NCI-H187 treated with DMSO at 0.1 percent for 48 hours (cell line): ENCODE measurements at places on chromosomes 6 and 20.

- DNase-seq, result no peak
Observed at GRCh38 chr6:93323630-93324029, 95.7 kb downstream of the EPHA7 start.

GRCh38 chr6:162620073-162620472, 107.5 kb downstream of the PRKN start:
- no peak for DNase-seq

DNA sequence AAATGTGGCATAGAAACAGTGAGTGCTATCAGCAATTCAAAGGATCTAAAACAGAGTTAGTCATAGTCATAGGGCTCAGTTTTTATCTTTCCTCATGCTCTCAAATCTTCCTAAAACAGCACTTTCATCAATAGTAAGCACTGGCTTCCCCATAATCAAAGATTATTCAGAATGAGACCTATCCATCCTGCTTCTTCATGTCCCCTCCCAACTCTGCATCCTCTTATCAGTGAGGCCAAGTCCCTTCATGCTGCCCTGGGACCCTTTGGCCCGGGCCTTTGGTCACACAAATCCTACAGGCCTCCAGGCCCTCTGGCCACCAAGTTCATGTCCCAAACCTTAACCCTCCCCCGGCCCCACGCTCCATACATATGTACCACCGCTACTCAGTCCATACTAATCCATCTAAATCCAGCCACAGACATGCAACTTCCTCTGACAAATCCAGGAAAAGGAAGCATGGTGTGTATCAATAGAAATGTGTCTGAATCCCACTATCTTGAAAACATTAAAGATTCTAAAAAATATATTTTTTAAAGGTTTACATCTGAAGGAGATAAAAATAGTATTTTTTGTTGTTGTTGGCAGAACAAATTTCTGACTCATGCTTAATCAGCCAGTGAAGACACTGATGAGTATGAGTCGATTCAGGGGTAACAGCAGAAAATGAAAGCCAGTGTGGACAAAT, 143.5 kb downstream of the PDE7B start:
- no peak for DNase-seq

DNA sequence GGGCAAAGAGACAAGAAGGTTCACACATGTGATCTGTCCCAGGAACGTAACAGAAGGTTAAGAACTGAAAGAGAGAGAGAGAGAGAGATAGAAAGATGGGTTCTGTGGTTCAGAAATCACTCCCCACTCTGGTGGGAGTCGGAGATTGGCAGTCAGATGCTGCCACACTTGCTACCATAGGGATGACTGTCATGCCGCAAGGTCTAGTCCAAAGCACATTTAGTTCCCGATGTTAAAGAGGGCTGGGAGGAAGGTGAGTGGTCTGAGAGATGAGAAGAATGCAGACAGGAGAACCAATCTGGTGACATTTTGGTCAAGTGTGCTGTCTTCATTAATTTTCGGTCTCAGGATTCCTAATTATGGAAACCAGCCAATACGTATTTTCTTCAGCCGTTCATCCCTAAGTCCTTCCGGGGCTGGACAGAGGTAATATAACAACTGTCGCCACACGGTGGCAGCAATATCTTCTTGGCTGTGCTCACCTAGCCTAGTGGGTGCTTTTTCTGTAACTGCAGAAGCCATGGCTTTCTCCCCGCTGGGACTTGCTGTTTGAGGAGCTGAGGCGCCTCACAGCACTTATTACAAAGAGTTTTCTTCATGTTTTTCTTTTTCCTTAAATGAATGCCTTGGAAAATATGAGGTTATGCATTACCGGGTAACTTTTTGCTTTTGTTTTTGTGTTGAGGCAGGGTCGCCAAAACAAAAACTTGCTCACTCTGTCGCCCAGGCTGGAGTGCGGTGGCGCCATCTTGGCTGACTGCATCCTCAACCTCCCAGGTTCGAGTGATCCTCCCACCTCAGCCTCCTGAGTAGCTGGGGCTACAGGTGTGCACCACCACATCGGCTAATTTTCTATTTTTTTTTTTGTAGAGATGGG, 46.0 kb downstream of the SLC35D3 start:
- no peak for DNase-seq

GRCh38 chr6:157017022-157017421, 239.8 kb downstream of the ARID1B start:
- no peak for DNase-seq

DNA sequence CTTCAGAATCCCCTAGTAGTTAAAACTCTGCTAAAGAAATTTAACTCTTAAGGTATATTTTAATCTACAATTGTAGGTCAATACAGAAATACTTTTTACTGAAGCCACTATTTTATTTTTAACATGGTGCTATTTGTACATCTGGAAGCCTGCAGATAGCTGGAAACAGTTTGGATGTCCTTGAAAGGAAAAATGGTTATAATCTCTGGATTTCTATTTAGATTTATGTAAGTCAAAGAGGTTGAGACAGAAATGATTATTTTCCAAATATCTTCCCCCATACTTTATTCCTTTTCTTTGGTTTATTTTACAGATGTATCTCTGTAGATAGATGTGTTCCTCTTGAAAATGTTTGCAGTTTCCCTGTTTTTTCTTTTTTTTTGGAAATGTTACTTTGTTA, 1002.2 kb downstream of the KIF16B start:
- DNase-seq, result no peak

DNA sequence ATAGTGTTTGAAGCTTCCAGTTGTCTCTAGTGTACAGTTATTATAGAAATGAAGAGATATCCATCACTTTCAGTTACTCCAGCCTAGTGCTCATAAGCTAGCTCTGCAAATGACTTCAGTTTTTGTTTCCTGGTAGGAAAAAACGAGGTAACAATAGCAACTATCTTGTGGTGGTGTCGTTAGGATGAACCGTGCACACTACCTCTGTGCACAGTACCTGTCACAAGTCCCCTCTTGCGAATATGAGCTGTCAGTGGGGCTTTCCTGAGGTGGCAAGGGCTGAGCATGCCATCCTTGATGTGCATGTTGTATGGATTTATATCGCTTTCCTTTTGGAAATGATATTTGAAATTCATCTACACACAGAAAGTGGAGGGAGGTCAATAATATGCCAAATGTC, 151.8 kb downstream of the ARID1B start:
- no peak for DNase-seq

DNA sequence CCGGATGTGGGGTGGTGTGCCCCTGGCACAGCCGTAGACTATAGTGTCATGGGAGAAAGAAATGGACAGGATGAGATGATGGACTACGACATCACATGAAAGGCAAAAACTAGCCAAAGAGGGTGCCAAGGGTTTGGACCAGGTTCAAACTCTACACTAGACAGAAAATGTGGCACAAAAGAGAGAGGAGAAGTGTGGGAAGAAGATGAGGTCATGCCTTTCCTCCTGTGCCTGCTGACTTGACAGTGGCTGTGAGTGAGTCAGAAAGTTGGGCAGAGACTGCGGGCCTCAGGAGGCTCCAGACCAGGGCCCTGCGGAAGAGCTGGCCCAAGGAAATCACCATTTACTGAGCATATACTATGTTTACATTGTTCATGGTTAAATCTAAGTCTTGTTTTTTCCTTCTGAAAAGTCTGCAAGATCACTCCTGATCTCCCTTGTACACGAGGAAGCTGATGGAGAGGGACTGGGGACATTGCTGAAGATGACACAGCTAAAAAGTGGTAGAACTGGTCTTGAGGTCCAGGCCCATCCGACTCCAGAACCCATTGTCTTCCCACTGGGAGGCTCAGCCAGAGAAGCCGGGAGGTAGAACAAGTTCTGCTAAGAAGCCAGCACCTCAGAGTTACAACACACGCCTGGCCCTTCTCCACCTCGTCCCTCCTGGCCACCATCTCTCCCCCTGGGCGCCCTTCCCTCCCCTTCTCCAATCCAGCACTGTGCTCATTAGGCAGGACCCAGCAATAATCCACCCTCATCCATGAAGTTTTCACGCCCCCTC, 35.6 kb downstream of the CNKSR3 start:
- DNase-seq, result no peak

- DNase-seq, result no peak
Observed at GRCh38 chr6:146635165-146635564, 36.4 kb downstream of the ADGB start.

GRCh38 chr6:163782436-163783003, 368.0 kb downstream of the QKI start:
- DNase-seq, result no peak

DNA sequence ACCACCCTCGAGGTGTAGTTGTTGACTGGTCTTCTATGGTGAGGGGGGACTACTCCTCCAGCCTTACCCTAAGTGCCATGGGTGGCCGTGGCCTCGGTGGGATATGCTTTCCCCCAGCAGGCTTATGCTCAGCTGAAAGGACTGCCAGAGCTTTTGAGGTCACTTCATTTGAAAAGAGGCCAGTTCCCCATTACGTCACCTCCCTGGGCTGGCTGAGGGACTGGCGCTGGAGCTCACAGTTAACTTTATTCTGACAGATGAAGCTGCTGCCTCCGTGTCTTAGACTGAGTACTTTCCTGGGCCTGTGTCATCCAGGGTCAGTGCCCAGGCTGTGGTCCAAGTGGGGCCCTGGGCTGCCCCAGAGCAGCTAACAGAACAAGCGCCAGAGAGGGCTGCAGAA, 42.8 kb upstream of the PCMTD2 start:
- DNase-seq, result no peak

DNA sequence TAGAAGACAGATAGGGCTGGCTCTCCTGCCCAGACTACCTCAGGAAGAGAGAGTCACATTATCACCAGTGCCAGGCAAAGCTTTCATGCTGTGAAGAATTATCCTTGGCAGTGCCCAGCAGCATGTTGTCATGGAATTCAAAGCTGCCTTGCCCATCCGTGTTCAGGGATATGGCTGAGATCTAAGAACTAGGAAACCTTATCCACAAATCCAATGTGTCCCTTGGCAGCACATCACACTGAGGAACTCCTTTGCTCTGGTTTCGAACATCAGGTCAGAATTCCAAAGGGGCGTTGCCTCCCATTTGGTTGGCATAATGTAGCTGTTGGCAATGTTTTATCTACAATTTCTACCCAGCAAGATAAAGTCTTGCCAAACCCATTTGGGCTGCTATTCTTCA, 52.7 kb downstream of the ADGRF1 start:
- no peak for DNase-seq

GRCh38 chr6:151630387-151630786, 136.6 kb downstream of the CCDC170 start:
- DNase-seq, result no peak

DNA sequence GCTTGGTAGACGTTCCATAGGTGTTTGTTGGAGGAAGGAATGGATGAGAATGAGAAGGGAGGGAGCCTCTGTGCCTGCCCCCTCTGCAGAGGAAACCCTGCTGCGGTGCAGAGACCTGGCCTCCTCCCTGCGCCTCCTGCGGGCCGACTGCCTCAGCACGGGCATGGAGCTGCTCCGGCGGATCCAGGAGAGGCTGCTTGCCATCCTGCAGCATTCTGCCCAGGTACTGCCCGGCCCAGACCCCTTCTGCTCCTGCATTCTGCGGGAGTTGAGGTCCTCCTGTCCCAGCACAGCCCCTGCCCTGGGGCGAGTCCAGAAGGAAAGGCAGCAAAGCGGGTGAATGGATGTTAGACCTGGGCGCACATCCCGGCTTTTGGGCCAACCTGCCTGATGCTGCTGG, 6.1 kb downstream of the DNPH1 start:
- no peak for DNase-seq

GRCh38 chr6:150448221-150448620, 79.4 kb downstream of the IYD start:
- DNase-seq, result no peak

- DNase-seq, result no peak
Observed at GRCh38 chr6:168319279-168320111, at the start of gene DACT2. DACT2 (minus strand) TSS chr6:168319777; CDS start chr6:168319633, 144 bp downstream.

- DNase-seq, result no peak
Observed at GRCh38 chr6:16711546-16712254, 49.6 kb downstream of the ATXN1 start.

DNA sequence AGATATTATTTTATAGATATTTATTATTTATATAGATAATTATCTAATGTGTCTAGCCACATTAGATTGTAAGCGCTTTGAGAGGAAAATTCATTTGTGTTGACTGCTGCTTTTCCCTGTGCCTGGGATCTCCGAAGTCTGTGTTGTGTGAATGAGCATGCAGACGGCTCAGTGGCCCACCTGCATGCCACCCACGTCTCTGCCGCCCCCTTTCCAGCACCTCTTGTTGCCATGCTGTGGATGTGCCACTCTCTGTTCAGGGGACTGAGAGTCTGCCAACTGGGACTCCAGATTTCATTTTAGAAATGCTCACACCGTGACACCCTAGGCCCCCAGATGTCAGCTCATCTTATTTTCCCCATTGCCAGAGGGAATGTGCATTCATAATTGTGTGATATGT, 139.7 kb downstream of the JARID2 start:
- no peak for DNase-seq

DNA sequence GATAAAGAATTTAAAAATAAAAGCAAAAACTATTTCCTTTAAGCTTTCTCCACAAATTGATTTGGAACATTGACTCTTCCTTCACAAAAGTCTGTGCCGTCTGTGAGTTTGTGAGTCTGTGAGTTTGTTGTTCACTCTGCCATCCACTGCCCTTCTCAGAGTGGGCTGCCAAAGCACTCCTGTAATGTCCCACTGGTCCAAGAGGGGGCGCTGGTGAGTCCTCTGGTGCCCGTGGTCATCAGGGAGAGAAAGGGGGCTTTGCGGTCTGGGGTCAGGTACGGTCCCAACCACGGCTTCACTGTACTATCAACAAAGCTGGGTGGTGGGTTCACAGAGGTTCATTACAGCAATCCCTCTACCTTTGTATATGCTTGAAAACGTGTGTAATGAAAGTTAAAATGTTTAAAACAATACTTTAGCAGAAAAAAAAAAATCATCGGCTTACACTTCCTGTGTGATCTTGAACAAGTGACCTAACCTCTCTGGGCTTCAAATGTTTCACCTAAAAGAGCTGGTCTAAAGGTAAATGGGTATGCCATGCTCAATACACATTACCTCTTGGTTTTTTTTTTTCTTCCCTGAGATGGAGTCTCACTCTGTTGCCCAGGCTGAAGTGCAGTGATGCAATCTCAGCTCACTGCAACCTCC, 5.6 kb upstream of the ANKRD60 start:
- no peak for DNase-seq

DNA sequence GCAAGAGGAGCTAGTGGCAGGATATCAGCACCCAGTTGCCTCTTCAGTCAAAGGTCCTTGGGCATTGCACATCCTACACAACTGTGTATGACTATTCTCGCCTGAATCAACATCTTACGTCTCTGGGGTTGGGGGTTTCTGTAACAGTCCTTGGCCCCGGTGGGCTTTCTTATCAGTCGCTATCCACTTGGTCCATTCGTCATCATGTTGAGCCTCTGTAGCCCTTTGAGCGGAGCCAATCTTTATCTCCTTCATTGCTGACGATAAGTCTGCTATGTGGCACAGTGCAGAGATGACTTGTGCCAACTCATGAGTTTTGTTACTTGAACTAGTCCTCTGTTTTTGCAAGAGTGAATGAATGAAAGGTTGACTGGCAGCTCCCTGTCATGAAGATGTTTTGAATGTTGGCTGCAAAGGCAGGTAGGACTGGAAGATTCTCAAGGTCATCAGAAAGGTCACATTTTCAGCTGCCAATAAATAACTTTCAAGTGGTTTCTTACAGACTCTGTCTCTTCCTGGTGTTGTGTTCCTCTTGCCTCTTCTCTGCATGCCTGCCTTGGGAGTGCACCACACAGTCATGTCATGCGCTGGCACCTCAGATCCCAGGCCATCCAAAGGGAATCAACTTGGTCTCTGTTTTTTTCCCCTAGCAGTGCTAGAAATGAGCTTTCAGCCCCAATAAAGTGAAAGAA, 238.9 kb downstream of the SLC24A3 start:
- DNase-seq, result no peak
